ENCODE measurements at places on chromosomes 16 and 17.

DNA sequence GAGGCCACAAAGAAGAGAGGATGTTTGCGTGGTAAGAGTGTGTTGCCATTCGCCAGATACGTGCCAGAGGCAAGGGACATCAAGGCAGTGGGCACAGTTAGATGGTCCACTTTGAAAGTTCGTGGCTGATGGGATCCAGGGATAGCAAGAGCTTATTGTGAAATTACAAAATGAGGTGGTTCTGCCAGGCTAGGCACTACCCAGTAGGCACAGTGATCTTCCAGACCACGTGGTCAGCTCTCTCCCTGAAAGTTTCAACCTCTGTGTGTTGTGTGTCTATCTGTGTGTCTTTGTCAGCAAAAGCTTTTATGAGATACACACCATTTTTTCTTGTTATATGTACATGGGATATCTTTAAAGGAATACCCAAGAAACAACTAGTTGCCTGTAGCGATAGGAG, 9.5 kb downstream of the SGF29 start:
- no peak for DNase-seq

GRCh38 chr17:39794249-39794970, 56.7 kb downstream of the GRB7 start:
- DNase-seq = no peak

GRCh38 chr16:10556236-10556635, 24.2 kb downstream of the EMP2 start:
- no peak for DNase-seq

DNA sequence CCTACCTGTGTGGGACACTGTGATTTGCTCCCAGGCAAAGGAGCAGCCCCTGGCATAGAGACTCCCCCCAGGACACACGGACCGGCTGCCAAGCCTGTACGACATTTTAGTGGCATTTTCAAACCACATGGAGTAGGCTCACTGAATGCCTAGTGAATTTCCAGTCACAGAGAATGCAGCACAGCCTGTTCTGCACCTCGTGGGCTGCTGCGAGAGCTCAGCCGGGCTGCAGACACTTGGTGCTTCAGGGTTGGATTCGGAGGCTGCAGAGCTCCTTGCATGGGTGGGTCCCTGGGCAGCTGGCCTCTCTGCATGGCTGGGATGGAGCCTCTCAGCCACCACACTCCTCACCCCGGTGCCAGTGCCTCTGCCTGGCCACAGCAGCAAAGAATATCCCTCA, 51.2 kb upstream of the HNF1B start:
- DNase-seq = no peak

DNA sequence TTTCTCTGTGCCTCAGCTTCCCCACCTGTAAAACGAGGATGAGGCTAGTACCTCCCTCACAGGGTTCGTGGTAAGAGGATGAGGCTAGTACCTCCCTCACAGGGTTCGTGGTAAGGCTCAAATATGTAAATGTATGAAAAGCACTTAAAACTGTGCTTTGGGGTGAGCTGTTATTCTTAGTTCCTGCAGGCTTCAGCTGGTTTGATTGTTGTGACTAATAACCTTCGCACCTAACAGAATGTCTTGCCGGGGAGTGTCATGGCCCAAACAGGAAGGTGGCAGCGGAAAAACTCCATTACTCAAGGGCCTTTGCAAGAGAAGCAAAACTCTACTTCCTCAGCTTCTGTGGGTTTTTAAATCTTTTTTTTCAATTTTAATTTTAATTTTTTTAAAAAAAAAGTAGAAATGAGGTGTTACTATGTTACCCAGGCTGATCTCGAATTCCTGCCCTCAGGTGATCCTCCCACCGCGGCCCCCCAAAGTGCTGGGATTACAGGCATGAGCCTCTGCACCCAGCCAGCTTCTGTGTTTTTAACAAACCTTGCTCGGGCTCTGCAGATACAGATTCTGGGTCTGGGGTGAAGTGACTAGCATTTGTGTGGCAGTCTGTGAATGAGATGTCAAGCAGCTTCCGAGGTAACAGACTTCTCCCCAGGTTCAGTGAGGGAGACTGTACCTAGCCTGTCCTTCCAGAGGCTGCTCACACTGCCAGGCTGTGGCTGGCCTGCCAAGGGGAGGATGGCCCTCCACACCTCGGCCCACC, 103.0 kb downstream of the RAB11FIP4 start:
- DNase-seq = no peak

DNA sequence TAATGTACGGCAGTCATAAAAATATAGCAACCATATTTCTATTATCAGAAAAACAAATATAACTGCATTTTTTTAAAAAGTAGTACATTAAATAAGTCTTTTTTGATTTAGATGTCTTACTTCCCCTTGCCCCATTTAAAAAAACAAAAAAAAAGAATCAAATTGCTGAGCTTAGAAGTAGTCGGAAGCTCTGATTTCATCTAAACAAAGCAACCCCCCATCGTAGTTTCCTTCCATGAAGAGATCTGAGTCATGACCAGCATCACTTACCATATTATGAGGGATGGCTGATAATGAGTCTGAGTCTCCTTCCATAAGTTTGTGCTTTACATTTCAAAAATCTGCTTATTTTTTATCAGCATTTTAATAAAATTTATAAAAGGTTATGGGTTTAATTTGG, 86.2 kb downstream of the ITFG1 start:
- DNase-seq = peak; percentile 43

DNA sequence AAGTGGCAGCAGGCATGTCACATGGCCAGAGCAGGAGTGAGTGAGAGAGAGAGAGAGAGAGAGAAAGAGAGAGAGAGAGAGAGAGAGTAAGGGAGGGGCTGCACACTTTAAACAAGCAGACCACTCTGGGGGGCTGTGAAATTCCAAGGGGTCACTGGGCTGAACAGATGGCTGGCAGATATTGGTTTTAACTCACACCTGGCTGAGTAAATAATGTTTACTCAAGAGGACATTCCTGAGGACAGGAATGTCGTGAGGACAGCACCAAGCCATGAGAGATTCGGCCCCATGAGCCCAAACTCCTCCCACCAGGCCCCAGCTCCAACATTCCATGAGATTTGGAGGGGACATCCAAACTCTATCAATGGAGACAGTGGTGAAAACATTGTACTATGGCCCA, 269.7 kb downstream of the CBLN1 start:
- no peak for DNase-seq

GRCh38 chr17:57440522-57441269, 184.4 kb downstream of the MSI2 start:
- DNase-seq = peak; percentile 57

DNA sequence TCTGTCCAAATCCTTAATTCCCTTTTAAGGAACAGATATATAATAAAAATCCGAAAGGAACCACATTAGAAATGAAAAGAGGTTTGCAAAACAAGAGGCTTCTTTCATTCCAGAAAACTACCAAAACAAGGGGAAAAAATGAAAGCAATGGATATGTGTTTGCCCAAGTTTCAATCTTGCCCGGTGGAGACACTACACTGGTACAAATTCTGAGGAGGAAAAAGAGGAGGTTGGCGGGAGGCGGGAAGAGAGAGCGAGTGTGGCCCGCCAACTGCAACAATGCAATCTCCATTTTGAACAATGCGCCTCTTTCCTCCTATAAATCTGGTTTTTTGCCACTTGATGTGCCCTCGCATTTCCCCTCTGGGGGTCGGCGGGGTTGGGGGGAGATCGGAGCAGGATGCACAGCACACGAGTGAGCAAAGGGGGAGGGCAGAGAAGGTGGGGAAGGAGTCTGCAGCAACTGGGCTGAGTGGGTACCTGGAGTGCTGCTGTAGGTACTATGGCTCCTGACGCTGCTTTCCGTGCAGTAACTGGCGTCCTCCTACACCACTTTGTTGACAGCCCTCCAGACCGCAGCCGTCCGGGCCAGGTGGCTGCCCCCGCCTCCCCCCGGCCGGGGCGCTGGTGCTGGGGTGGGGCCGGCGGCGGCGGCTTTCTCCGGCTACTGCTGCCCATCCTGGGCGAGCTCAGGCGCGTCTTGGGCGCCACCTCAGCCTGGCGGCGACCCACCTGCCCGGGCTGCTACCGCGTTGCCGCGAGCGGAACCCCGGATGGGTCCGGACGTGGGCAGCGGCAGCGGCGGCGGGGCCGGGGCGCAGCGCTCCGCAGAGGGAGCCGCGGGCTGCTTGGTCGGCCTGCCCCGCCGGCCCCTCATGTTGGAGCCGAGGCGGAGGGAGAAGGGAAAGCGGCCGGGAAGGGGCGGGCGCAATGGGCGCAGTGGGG, 93.8 kb upstream of the PLEKHM1 start:
- DNase-seq = peak; percentile 52

DNA sequence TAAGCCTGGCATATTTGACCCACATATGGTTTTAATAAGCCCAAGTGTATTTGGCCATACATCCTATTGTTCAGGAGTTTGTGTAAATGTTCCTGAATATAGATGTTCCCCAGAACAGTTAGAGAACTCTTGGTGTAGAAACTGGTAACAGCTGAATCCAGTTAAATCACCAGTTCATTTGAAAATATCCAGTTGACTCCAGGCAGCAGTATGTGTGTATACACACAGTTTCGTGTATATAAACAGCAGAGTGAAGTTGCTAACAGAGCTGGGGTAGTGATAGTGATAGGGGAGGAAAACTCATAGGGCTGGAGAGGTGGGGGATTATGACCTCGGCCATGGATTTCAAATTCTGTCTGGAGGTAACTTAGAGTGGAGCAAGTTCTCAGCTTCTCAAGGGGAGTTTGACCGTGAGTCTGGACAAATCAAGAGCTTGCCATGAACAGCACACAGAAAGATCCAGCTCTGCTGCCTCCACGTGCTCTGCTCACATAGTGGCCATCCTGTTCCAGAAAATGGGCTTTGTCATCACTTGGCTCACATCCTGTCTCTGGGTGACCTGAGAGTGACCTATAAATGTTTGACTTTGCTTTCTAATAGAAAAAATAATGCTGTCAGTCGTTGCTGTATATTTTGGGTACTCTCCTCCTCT, 30.6 kb upstream of the MMD start:
- peak; percentile 77 for DNase-seq

DNA sequence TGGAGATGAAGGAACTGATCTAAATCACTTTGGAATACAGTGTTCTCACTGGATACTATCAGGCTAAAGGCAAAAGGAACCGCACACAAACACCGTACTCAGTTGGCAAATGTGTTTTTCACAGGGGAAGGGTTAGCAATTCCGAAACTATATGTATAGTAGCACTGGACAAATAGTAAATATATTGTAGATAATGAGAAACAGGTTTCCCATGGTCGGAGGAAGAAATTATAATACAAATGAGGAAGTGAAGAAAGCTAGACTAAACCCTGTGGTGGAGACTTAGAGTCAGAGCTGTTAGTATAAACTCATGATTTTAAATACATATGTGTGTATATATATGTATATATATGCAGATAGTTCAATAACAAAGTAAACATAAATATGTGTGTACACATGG, 414.1 kb upstream of the SALL1 start:
- DNase-seq = no peak

- DNase-seq = no peak
These were observed 41.6 kb upstream of the IRF8 start for GRCh38 chr16:85857406-85857805.

DNA sequence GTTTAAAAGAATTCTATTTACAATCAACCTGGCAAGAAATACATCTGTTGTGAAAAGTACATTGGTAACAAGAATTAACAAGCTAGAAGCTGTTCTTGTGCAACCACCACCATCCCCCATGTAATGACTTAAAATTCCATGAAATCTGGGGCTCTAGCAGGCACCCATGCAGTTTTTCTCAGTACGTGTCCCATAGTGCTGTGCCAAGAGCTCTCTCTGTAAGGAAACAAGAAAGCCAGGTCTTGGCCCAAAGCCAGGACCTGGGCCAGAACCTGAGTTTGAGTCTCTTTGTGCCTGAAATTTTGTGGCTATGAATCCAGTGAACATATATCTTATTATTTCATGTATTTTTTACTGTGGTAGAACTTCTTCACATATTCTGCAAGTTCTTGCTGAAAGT, 46.6 kb downstream of the NUP93 start:
- peak; percentile 57 for DNase-seq

DNA sequence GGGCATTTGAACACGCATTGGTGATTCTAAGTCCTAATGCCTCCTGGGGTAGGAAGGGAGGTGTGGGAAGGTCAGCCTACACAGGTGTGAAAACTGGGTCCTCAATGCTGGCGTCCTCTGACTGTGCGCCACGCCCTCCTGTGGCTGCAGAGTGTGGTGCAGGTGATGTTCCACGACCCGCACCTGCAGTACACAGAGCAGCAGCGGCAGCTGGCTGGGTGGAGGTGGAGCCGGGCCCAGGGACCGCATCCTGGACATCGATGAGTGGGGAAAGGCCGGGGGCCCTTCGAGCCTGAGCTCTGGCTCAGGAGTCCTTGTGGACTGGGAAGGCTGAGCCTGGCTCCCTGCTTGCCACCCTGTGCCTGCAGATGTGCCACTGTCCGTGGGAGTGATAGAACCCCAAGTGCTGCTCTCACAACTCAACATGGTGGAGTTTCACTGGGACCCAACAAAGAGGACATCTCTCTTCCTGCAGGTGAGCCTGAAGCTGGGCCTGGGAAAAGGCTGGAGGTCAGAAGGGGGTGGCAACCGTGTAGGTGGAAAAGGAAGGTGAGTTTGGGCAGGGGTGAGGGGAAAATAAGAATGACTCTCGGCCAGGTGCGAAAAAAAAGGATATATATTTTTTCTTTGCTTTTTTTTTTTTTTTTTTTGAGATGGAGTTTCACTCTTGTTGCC, 14.0 kb upstream of the STAC2 start:
- no peak for DNase-seq

GRCh38 chr17:50360486-50361115, 12.4 kb downstream of the MRPL27 start:
- DNase-seq = no peak

DNA sequence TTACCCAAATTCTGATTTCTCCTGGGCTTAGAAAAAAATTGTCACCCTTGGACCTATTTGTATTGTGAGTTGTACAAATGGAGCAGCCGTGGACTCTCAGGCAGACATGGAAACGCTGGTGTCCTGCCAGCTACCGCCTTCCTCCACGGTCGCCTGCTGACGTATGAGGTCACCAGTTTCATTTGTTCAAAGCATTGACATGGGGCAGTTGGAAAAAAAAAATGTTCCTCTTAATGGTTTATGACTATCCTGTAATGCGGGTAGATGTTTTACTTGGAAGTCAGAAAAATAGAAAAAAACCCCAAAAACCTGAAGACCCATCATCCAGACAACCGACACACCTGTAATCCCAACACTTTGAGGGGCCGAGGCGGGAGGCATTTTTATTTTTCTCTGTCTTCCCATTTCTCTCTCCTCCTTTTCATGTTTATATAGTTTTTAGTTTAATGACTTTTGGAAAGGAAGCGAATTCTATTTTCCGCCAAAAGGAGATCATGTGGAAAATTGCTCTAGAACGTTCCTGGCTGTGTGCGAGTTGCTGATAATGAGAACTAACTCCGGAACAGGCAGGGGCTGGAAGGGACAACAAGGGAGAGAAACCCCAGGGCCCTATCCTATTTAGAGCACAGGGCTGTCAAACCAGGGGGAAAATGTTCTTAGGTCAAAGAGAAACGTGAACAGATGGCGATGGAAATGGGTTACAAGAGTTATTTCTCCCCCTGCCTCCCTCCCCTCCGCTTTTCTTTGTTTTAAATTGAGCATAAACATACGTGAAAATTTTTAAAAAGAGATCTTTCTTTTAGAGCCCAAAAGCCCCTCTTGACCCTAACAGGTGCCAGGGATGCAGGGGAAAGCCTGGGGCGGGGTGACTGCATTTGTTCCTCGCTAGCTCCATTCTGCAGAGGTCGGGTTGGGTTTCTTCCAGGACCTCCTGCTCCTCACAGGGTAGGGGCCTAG, 13.7 kb downstream of the DNAH17 start:
- no peak for DNase-seq
